Stimulated activated CD4-positive, alpha-beta T cell treated with anti-CD3 and anti-CD28 coated beads, Interleukin-15, amount 100 ng/mL, for 1 hour (primary cell): ENCODE measurements at places on chromosomes 11 and 22.

DNA sequence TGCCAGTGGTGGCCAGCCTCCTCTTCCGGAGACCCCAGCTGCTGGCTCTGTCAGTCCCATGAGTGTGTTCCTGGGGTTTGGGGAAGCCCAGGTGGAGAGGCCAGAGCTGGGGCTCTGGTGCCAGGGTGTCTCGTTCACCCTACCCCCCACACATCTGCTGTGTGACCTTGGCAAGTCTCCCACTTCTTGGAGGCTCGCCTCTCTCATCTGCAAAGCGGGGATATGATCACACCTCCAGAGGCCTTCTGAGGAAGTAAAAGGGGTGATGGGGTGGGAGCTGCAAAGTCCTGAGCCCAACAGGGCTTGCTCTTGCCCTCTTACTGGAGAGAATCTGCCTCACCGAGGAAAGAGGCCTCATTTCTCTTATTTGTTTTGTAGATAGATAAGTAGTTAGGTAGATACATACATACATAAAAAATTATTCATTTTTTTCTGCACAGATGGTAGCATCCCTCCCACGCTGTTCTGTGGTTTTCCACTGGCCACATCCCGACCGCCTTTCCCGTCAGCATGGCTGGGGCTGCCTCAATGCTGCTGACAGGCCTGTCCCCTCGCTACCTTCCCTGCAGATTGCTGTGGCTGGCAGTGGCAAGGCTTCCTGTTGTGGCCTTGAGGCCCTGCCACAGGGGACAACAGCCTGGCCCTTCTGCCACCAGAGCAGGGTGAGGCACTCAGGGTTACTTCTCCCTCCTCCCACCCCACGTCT is 23.9 kb downstream of the MYO7A start:
- no peak for DNase-seq

- no peak for DNase-seq
Observed at GRCh38 chr11:129131316-129131715, 60.8 kb downstream of the ARHGAP32 start.

DNA sequence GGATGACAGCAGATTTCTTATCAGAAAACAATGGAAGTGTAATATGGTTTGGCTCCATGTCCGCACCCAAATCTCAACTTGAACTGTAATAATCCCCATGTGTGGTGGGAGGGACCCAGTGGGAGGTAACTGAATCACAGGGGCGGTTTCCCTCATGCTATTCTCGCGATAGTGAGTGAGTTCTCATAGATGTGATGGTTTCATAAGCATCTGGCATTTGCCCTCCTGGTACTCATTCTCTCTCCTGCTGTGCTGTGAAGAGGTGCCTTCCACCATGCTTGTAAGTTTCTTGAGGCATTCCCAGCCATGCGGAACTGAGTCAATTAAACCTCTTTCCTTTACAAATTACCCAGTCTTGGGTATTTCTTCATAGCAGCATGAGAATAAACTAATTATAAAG is 81.0 kb upstream of the SCUBE2 start:
- DNase-seq: no peak

GRCh38 chr11:67369801-67370284 is 3.6 kb downstream of the CLCF1 start:
- DNase-seq: no peak

DNA sequence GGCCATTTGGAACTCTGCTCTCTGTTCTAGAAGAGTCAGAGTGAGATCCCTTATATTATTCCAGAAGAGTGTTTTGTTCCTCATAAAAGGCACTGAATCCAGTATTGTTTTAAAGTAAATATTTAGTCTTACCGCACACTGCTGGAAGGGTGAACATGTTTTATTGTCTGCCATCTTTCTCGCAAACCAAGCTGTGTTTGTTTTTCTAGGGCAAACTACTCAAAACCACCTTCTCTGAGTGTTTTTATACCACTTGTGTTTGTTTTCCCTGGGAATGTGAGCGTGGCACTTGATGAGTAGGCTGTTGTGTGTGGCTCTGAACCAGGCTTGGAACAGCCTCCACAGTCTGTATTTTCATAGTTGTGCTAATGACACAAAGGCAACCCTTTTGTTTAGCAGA is 89.8 kb downstream of the DBX1 start:
- no peak for DNase-seq

DNA sequence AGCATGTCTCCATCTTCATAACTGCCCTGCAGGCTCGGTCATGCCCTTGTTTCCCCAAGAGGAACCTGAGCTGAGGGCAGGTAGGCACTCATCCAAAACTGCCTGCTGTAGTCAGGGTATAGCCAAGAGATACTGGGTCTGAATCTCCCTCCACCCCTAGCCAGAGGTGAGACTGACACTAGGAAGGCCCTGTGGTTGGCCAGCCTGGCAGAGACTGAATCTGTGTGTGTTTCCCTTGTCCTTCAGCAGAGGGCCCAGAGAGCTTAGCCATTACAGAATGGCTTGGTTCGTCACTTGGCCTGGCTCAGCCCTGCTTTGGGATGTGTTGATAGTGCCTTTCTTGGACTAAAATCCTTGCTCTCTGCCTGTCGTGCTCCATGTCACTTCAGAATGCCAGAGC is 79.3 kb upstream of the SUSD2 start:
- DNase-seq: no peak

- no peak for DNase-seq
Observed at GRCh38 chr22:31343235-31344191, 2.6 kb downstream of the PATZ1 start.

DNA sequence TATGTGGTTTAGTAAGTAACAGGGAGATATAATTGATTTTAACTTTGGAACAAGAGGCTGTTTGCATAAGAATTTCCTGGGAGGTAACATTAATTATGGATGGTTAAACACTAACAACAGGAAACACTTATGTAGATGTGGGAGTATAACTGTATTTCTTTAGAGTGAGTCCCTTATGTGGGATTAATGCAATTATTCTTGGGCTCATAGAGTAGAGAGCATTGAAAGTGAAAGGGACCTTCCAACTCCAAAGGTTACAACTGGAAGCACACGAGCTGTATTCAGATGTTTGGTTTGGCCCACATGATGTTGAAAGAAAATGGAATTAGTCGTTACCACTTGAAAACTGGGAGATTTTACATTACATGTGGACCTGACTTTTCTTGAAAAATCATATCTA is 53.5 kb downstream of the BBOX1 start:
- DNase-seq: no peak

DNA sequence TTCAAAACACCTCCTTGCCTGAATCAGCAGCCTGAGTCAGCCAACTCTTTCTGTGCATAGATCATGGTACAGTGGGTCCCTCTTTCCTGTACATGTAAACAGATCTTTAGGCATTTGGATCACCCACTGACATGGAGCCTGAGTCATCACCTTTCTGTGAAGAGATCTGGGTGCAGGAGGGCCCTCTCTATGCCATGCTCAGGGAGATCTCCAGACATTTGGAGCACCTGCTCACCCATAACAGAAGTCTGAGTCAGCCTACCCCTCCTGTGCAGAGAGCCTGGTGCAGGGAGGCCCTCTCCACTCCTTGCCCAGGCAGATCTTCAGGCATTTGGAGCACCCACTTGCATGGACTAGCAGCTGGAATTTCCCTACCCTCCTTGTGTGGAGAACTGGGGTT is 56.2 kb upstream of the GLYAT start:
- no peak for DNase-seq

- no peak for DNase-seq
Observed at GRCh38 chr22:46591930-46592329, 28.3 kb upstream of the GRAMD4 start.

GRCh38 chr11:73404048-73404447 is 27.8 kb downstream of the RELT start:
- no peak for DNase-seq

GRCh38 chr11:125583496-125583895 is 9.2 kb upstream of the STT3A start:
- no peak for DNase-seq

- DNase-seq: peak; percentile 66
Observed at GRCh38 chr22:49838771-49839717, 11.4 kb upstream of the BRD1 start.

GRCh38 chr11:87634331-87634730 is 540.9 kb downstream of the RAB38 start:
- DNase-seq: no peak

DNA sequence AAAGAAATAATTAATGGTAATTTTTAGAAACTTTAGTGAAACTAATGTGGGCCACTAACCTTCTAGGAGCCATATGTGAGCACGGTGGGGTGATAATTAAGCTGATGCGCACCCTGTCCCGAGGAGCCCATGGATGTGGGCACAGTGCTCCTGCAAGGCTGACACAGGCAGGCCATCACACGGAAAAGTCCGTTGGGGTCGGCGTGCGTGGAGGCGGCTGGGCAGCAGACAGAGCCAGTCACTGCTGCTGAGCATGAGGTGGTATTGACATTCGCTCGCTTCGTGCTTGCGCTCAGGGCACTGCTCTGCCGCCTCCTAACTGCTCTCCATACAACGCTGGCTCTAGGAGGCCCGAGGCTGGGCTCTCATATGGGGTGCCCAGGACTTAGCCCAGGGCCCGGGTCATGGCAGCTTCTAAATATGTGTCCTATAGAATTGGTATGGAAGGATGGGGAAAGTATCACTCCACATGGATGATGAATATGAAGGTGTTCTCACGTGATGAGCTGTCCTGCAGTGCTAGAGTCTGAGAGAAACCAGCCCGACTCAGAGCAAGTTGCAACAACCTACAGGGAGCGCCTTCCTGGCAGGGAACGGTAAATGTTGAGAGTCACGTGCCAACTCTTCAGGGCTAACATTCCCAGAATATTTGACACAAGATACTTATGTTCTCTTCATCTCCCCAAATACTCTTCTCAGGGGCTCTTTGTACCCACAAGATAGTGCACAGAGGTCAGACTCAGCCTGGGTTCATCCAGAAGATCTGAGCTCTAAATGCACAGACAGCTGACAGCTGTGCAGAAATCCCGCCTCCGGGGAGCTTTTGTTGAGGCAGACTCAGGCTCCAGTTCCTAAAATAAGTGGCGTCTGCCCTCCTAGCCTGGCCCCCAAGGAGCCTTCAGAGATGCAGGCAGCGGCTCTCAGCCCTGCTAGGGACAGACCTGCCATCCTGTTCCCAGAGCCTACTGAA is 50.6 kb upstream of the ARFGAP3 start:
- DNase-seq: no peak

GRCh38 chr11:17478070-17478469 is 1.4 kb upstream of the ABCC8 start:
- no peak for DNase-seq

- no peak for DNase-seq
Observed at GRCh38 chr11:115366826-115367225, 137.4 kb downstream of the CADM1 start.
